ENCODE measurements at places on chromosomes 3 and 15.

GRCh38 chr3:55427739-55428138, 59.4 kb downstream of the WNT5A start:
- no peak for DNase-seq

DNA sequence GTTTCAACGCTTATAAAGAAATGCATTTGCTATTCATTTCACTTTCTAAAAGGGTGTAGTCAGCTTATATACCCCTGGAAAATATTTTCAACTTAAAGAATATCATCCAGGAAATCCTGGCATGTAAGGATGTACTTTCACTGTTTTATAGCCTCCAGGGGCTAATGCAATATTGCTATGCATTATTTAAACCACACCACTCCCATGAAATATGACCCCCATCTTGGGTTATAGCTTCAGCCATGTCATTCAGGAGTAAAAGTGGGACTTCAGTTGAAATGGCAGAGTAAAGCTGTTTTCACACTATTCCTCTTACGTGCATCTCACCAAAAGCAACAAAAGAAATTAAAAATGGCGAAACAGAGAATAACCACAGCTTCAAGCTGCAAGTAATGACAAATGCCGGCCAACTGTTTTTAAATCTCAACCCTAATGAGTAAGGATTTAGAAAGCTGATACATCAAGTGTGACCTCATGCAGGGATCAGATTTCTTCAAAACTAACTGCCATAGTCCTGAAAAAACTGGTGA, 84.5 kb downstream of the COL6A6 start:
- DNase-seq = no peak

DNA sequence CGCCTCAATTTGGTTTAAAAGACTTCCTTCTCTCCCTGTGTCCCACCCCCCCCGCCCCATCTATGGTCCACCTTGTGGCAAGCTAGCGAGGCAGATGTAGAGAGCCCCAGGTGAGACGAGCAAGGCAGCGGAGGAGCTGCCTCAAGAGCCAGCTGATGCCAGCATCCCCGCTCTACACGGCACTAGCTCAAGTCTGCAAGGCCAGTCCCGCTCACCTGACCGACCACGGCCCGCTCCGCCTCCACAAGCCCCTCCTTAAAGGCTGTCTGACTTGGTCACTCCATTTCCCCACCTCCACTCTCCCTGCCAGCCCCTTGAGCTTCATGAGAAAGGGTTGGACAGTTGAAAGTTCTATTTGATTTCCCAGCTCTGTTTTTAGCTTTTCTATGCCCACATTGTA, 56.2 kb upstream of the IGF1R start:
- DNase-seq = no peak

DNA sequence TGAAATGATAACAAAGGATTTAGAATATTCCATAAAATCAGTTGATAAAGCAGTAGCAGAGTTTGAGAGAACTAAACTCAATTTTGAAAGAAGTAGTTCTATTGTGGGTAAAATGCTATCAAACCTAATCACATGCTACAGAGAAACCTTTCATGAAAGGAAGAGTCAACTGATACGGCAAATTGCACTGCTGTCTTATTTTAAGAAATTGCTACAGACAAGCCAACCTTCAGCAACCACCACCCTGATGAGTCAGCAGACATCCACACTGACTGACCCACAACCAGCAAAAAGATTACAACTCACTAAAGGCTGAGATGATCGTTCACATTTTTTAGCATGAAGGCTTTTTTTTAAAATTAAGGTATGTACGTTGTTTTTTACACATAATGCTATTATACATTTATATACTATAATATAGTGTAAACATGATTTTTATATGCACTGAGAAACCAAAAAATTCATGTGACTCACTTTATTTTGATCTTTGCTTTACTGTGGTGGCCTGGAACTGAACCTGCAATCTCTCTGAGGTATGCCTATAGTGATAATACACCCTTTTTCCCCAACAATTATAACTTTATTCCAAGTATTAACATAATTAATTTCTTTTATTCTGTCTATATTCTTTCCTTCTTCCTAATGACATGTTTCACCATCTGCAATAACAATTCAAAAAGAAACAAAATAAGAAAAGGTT, 109.9 kb downstream of the TBC1D5 start:
- DNase-seq = peak; percentile 49

DNA sequence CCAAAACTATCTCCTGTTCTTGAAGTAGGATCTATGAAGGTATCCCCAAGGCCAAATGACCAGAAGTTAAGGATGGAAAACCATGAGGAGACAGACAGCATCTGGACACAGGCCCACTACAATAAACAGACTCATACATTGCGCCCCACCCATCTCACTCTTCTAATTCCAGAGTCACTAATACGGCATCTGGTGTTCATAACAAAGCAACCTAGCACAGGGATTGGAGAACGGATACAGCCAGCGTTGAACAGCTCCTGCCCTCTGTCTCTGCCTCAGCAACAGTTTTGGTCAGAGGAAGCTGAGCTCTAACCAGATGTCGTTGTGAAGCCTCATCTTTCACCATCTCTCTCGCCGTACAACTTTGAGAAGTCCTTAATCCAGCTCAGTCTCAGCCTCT, 44.5 kb upstream of the CCDC80 start:
- no peak for DNase-seq

- no peak for DNase-seq
Measured at GRCh38 chr3:129837065-129837642, 56.4 kb downstream of the TMCC1 start.

DNA sequence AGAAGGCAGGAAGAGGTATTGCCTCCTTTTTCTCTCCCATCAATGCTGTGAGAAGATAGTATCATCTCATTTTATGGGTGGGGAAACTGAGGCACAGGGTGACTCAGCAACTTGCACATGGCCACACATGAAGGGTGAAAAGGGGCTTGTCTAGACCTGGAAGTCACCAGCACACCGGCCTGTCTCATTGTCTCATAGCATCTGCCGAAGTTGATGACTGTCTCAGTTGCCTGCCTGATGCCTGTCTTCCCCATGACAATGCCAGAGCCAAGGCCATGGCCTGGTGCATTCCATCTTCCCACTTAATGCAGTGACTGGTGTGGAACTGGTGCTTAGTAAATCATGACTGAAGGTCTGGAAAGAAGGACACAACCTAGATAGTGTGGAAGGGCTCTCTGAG, 27.9 kb upstream of the PRR23E start:
- no peak for DNase-seq

- DNase-seq = no peak
Measured at GRCh38 chr3:49636883-49637609, 37.1 kb upstream of the APEH start.

DNA sequence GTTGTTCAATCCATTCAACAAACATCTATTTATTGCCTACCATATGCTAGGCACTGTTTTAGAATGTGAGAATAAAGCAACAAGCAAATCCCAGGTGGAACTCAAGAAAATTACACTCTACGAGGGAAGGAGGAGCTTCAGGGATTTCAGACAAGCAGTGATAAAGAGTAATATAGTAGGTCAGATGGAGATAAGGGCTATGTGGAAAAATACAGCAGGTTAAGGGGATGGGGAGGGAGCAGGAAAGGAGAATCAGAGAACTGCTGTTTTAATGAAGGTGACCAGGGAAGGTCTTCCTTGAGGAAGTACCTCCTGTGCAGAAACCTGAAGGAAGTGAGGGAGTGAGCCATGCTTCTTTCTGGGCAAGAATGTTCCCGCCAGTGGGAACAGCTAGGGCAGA, 47.2 kb upstream of the NEO1 start:
- no peak for DNase-seq

GRCh38 chr3:127848131-127849129, 26.1 kb upstream of the MGLL start:
- DNase-seq = no peak

GRCh38 chr15:72169921-72170611, 27.5 kb downstream of the GRAMD2A start:
- no peak for DNase-seq

Measured in suppressor macrophage (primary cell).